NCI-H524 treated with DMSO at 0.1 percent for 48 hours (cell line): ENCODE measurements at places on chromosomes 1 and 21.

DNA sequence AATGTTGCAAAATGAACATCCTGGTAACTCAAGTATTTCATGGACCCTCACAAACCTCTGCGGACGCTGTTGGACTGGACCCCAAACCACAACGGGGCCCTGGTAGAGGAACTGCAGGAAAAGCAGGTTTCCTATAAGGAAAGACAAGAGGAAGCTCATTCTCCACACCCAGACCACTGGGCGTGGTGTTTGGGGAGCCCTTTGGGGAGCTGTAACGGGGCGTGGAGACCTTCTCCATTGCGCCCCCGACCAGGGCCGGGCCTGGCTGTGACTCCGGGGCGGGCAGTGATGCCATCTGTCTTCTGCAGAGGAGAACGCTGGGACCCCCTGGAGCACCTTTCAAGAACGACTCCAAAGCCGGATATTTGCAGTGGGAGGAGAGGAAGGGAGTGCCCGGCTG, 30.0 kb upstream of the AGPAT3 start:
- DNase-seq: no peak

GRCh38 chr1:230270185-230270558, 156.0 kb downstream of the PGBD5 start:
- no peak for DNase-seq

- DNase-seq: no peak
Measured at GRCh38 chr1:20405051-20405754, 80.8 kb downstream of the CAMK2N1 start.

DNA sequence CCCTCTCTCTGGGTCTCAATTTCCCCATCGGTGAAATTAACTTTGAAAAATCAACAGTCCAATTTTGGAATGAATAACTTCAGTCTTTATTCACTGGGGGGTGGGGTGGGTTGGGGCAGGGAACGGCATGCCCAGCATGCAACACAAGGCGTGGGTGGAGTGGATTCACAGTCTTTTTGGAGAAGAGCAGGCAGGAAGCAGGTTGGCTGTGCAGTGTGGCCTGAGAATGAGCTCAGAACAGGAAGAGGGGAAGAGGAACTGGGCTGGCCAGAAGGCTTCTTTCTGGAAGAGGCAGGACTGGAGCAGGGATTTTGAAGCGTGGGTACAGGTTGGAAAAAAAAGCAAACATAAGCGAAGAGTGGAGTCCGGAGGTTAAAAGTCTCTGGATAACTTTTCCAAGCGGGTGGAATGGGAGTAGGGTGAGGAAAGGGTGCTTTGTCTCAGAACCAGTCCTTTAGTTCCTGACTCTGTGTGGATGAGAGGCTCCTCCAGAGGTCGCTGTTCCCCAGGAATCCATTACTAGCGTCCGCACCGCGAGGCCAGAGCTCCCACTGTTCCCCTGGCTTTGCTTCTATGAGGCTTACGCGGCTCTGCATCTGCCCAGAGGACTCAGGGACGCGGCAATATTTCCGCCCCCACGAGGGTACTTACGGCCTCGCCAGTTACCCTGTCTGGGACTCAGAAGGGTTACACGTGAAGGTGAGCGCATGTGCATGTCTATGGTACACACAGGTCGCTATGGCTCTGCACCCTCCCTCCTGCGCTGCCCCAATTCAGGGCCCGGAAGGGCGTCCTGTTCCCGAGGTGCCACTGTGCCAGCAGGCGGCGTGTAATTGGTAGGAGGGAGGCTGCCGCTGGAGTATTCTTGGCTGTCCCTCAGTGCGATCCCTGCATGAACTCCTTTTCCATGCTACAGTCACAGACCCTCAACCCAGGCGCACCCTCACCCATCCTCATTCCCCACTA, 5.5 kb upstream of the FOXD2 start:
- DNase-seq: peak; percentile 8

DNA sequence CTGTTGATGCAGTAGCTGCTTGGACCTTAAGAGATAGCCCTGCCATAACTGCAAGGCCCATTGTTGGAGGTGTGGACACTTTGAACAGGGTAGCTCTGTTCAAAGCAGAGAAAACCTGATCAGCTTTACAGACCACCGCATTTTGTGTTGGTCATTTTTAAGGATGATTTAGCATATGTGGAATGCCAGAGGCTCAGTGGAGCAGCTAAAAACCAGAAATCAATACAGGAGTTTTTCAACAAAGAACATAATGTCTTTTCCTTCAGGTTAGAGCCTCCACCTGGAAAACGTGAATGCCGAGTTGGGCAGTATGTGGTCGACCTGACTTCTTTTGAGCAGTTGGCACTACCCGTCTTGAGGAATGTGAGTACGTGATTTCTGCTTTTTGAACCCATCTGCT, 5.7 kb downstream of the NTPCR start:
- DNase-seq: no peak

- no peak for DNase-seq
Measured at GRCh38 chr1:11481019-11481418, 2.1 kb downstream of the DISP3 start.

- DNase-seq: no peak
Measured at GRCh38 chr21:43879348-43880110, 14.5 kb downstream of the AGPAT3 start.

DNA sequence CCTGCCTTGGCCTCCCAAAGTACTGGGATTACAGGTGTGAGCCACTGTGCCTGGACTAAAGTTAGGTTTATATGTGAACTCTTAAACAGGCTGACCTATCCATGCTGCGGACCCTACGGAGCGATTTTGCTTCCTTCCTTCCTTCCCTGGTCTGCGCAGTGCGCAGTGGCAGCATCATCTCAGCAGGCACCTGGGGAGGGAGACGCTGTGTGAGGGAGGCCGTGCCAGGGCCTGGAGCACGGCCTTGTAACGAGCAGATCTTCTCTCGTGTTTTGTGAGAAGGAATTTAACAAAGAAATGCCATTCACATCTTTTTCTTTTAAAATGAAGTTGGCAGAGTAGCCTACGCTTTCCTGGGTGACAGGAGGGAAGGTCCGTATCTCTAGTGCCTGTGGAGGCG, 45.8 kb downstream of the PKNOX1 start:
- no peak for DNase-seq

GRCh38 chr1:168370586-168370985, 89.9 kb downstream of the TBX19 start:
- no peak for DNase-seq

DNA sequence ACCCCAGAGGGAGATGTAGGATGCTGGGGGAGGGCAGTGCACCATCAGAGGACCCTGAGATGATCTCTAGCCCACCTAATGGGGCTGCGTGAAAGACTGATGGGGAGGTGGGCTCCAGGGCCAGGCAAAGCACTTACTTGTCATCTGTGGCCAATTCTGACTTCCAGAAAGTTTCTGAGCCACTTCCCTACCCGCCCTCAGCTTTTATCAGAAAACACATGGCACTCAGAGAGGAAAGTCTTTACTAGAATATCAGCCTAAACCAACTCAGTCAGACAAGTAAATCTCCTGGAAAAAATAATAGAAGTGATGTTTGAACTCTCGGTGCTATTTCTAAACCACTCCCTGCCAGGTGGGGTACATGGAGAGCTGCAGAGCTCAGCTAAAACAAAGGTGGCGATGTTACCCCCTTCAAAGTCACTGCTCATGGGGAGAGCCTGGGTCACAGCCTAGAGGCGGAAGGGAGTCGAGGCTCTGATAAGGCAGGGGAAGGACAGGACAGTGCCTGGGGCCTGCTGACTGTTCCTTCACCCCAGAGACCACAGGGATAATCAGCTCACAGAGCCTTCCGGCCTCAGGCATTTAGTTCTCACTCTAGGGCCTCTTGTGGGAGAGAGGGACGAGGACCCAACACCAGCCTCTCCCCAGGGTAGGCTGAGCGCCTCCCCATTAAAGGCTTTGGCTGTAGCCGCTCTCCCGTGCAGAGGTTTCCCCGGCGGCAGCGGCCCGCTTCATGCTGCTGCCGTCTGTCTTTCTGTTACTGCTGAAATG, 14.2 kb downstream of the SMIM12 start:
- DNase-seq: no peak

DNA sequence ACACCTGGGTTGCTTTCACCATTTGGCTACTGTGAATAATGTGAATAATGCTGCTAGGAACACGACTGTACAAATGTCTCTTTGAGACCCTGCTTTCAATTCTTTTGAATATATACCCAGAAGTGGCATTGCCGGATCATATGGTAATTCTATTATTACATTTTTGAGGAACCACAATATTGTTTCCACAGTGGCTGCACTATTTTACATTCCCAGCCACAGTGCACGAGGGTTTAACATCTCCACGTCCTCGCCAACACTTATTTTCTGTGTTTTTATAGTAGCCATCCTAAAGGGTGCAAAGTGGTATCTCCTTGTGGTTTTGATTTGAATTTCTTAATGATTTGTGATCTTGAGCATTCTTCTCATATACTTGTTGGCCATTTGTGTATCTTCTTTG, 15.7 kb downstream of the FHAD1 start:
- DNase-seq: no peak

DNA sequence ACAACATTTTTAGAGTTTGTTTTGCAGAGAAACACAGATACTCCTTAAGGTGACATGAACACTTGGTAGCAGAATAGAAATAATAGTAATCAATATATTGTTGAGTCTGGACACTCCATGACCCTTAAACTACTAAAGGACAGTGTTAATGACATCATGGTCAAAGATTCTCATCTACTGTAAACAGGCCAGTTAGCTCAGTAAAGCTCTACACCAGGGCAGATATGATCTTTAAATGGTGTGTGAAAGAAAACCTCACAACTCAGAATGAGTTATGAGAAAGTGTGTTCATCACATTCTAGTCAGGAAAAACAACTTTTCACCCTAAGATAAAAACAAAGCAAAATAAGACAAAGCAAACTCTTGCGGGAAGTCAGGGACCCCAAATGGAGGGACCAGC, 58.1 kb upstream of the ADAMTS5 start:
- no peak for DNase-seq

DNA sequence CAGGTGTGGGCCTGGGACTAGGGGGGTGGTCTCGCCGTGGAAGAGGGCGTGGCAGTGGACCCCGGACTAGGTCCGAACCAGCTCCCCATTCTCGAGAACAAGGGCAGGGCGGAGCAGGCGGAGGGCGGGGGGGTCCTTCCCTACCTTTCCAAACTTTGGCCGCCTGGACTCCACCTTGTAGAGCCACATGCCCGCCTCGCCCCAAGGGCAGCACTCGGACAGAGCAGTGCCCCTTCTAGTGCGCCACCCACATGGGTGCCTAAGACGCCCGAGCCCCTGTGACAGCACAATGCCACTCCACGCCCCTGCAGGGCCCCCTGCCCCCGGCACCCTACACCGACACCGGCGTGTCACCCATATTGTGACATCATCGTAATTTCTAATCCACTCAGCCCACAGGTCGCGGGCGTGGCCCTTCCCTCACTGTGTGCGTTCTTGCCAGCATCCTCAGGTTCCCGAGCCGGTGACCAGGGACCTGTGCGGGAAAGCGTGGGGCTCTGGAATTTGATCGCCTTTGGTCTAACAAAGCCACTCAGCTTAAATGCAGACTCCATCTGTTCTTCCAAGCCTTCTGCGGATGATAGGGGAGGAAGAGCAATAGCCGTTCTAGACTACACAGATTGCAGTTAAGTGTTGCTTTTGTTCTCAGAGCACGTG, 553 bp upstream of the STMN1 start:
- DNase-seq: peak; percentile 87

DNA sequence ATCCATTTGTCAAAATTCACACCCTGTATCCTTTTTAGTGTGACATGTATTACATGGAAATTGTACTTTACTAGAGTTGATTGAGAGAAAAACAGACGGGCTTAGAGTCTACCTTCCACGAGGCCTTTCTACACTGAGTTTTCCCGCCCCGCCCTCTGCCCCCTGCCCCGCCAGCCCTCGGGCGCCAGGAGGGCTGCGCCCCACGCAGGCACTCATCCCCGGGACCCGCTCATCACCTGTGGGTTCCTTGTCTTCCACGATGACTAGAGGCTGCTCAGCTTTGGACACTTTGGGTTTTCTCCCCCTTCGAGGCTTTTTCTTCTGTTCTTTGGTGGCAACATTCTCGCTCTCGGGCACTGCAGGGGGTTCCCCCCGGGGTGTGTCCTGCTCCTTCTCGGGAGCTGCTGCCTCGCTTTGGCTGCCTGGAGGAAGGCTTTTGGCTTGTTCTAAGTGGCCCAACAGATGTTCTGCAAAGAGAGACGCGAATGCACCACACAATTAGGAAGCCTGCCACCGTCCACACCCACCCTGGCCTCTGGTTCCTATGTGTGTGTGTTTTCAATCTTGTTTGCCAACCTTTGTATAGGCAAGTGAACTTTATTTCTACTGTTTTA, 39.6 kb downstream of the PRDM15 start:
- DNase-seq: no peak

DNA sequence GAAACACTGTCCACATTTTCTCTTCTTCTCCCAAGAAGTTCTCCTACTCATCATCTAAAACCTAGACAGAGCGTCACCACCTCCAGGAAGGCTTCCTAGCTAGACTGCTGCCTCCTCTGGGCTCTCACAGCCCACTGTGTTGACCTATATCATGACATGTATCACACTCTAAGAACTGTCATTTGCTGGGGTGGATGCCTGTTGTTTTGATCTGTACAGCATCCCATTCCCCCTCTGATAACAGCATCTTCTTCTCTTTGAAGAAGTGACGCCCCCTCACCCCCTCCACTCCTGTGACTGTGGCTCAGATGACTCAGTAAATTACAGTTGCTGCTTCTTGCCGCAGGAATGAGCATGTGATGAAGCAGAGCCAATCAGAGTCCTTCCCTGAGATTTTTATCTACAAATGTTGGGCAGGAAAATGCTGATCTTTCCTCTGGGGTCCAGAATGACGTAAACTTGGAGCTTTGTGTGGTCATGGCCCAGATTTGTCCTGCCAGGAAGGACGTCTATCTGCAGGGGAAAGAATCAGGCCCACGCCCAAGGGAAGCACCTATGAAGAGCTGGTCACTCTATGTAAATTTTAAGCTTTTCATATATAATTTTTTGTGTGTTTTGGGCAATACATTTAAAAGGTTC, 28.0 kb upstream of the FOXO6 start:
- no peak for DNase-seq

- no peak for DNase-seq
Measured at GRCh38 chr1:198681252-198681651, 42.4 kb downstream of the PTPRC start.

DNA sequence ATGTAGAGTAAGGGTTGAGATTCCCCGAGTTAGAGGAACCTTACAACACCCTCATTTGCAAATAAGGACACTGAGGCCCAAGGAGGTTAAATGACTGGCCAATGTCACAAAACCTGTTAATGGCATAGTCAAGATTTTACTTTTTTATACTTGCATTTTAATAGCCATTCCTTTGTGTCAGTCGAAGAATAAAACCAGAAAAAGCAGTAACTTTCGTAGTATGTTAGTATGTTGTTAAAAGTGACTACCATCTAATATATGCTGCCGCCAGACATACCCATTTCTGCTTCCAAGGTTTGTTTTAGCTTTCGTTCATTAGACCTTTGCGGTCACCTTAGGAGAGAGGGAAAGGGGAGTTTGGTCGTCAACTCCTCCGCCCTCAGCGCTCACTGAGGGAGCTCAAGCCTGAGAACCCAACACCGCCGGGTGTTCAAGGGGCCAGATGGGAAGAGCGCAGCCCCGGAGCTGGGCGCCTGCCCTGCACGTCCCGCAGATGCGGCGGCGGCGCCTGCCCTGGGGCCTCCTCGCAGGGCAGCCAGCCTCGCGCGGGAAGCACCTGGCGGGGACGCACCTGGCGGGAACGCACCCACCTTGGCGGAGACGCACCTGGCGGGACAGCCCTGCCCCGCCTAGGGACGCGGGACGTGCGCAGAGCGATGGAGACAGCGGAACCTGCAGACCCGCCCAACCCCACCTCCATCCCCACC, 466 bp downstream of the VPS26C start:
- DNase-seq: no peak

- no peak for DNase-seq
Measured at GRCh38 chr1:165842671-165843129, 15.3 kb downstream of the UCK2 start.
